ENCODE measurements at places on chromosomes 16 and 17.

DNA sequence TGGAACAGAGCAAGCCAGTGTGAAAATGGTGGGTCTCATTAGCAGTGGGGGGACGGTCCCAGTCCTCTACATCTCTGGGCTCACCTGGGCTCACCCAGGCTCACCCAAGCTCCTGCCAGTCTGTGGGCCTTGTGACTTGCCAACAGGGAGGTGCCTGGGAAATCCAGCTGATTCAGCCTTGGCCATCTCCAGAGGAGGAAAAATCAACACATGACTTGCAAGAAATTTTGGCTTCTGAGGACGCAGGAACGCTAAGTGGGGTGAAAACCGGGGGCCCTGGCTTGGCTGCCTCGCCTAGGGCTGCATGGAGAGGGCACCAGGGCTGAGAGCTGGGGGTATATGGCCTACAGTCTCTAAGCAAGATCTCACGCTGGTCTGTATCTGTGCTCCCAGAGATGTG is 47.7 kb downstream of the VAC14 start:
- no peak for DNase-seq

- no peak for DNase-seq
Observed at GRCh38 chr17:77182205-77183172, 41.7 kb downstream of the SEC14L1 start.

GRCh38 chr17:37759014-37759637 is 14.3 kb upstream of the HNF1B start:
- DNase-seq, result no peak

DNA sequence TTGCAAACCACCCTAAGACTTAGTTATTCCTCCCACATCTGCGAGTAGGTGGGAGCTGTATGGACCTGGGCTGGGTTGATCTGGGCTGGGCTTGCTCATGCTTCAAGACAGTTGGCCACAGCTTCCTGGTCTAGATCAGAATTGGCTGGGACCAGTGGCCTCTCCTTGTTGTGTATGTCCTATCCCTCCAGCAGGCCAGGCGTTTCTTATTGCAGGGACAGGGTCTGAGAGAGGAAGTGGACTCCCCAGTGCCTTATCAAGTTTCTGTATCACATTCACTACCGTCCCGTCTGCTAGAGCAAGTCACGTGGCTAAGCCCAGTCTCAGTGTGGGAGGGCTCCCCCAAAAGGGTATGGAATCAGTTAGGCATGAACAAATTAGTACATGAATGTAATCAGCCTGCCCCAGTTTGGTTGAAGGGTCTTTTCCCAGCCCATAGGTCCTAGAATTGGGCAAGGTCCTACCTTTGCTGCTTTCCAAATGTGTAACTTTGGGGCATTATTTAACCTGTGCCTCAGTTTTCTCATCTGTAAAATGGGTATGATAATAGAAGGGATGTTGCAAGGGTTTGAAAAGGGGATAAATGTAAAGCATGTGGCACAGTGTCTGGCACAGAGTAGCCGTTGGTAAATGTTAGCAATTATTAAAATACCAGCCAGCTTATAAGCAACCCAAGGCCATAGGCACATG is 36.0 kb downstream of the NKD1 start:
- DNase-seq, result no peak

GRCh38 chr17:77735566-77736198 is 222.8 kb upstream of the TNRC6C start:
- DNase-seq, result peak; percentile 64

GRCh38 chr16:10933865-10934264 is 8.4 kb downstream of the DEXI start:
- no peak for DNase-seq
